ENCODE measurements at places on chromosomes 7 and 10. TPM values are rescaled to one million over a fixed set of nuclear protein-coding genes. Genes with fewer than 3 reads are reported as not detected.
A peak's percentile ranks its signal among the peaks of the same experiment; 100 is the strongest.

Gene ITIH5
- 14.4 TPM for total RNA-seq

Gene SRGN
- total RNA-seq = 30.9 TPM

Gene NKX6-2
- not detected for total RNA-seq

Gene DPP6
- 50.7 TPM for total RNA-seq

Gene DNAJC12
- 1.9 TPM for total RNA-seq

Gene SNX10
- total RNA-seq = 2.5 TPM

Gene NKX2-3
- total RNA-seq = not detected

Gene SFTPD
- total RNA-seq = 3.0 TPM

Gene DRGX
- total RNA-seq = not detected

Gene FRMPD2
- total RNA-seq = 1.1 TPM

Gene FGFR2
- total RNA-seq = 65.6 TPM

Gene PPP1R17
- total RNA-seq = not detected

- H3K4me1 ChIP-seq = no peaks in the 10 kb centered on the region
- H3K4me3 ChIP-seq = no peak overlapping the region
- H3K36me3 ChIP-seq = no peaks in the 10 kb centered on the region
- no peak overlapping the region for H3K27ac ChIP-seq
- peak; percentile 52 for DNase-seq
Observed at GRCh38 chr10:108913300-108913699, 1010.0 kb downstream of the XPNPEP1 start.

DNA sequence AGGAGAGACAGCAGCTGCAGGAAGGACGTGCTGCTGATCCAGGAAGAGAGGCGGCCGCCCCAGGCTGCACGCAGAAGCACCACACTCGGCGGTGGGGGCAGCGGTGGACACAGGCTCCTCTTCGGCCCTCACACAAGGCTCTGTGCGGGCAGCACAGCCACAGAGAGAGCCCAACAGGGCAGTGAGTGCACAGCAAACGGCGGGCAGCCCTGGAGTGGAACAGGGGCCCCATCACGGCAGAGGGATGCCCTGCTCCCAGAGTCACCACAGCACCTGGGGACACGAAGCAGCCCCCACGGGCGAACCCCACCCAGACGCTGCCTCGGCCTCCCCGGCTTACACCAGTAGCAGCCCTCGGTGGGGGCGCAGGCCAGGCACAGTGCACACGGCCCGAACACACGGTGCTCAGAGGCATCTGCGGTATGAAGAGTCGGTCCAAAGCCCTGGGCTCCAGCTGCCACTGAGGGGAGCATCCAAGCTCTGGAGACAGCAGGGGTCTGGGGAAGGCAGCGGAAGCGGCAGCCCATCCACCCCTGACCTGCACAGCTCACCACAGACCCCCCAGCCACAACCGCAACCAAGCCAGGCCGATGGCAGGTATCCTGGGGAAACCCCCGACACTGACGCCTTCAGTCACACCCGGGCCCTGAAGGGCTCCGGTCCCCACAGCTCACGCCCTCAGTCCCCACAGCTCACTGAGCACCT, 16.8 kb downstream of the NUDT1 start:
- H3K4me3 ChIP-seq = no peak overlapping the region
- H3K27ac ChIP-seq = no peak overlapping the region
- no peak for DNase-seq
- peaks cover 3% of the 10 kb centered on the region for H3K4me1 ChIP-seq
- H3K27me3 ChIP-seq = no peaks in the 10 kb centered on the region
- peaks cover 8% of the 10 kb centered on the region for H3K36me3 ChIP-seq

DNA sequence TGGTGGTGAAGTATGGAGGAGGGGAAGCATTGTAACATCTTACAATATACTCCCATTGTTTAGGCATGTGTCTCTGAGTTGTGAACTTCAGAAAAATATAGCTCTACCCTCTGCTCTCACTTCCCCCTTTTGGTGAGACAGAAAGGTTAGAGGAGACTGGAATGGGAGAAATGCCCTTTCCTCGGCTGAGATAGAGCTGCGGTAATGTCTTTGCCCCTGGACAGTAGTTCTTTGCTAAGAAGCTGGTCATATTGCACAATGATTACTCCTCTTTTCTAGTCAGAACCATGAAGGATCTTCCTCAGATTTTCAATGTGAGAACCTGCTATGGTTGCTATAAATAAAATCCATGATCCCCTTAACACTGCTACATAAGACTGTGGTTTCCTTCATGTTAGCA, 171.0 kb downstream of the SEM1 start:
- H3K4me1 ChIP-seq = no peaks in the 10 kb centered on the region
- H3K36me3 ChIP-seq = no peaks in the 10 kb centered on the region
- H3K4me3 ChIP-seq = no peak overlapping the region
- no peak overlapping the region for H3K27ac ChIP-seq
- no peaks in the 10 kb centered on the region for H3K27me3 ChIP-seq

DNA sequence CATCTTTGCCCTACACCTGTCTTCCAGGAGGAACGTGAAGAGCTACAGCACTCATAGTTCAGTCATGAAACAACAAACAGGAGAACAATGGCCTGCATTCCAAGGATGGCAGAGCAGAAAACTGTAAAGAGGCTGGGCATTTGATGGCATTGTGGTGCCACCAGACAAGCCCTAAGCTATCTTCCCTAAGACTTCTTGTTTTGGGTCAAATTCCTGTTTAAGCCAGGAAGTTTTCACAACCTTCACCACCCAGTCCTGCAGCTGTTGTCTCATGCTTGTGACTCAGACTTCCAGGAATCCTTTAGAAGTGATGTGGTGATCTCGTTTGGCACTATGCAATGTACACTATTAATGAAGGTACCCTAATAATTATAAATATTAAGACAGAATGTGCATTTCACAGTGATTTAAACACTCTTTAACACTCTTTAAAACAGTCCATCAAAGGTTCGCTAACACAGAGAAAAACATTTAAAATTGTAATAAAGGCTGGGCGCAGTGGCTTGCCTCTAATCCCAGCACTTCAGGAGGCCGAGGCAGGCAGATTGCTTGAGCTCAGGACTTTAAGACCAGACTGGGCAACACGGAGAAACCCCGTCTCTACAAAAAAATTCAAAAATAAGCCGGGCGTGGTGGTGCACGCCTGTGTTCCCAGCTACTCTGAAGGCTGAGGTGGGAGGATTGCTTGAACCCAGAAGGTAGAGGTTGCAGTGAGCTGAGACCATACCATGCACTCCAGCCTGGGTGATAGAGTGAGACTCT, 2.7 kb upstream of the HERPUD2 start:
- H3K36me3 ChIP-seq = no peaks in the 10 kb centered on the region
- DNase-seq = no peak
- peaks cover 15% of the 10 kb centered on the region for H3K4me1 ChIP-seq
- H3K27ac ChIP-seq = no peak overlapping the region

DNA sequence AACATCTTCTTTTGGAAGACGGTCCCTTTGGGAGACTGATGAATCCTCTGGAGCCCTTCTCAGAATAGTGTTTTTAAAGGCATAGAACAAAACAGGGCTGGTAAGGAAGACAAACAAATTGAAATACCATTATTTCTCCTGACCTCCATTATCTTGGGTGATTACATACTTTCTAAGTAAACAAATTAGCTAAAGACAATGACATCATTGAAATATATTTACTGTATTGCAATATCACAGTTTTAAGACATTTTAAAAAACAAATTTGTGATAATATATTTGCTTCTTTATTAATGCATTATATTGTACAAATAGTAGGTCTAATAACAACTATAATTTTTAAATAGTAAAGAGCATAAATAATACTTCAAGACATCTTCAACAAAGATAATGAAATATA, 152.2 kb upstream of the CDK1 start:
- H3K27ac ChIP-seq = no peak overlapping the region
- no peaks in the 10 kb centered on the region for H3K4me1 ChIP-seq

- no peaks in the 10 kb centered on the region for H3K36me3 ChIP-seq
- H3K4me3 ChIP-seq = no peak overlapping the region
- no peaks in the 10 kb centered on the region for H3K27me3 ChIP-seq
- H3K4me1 ChIP-seq = no peaks in the 10 kb centered on the region
Observed at GRCh38 chr10:58700591-58700990, 187.9 kb downstream of the BICC1 start.

DNA sequence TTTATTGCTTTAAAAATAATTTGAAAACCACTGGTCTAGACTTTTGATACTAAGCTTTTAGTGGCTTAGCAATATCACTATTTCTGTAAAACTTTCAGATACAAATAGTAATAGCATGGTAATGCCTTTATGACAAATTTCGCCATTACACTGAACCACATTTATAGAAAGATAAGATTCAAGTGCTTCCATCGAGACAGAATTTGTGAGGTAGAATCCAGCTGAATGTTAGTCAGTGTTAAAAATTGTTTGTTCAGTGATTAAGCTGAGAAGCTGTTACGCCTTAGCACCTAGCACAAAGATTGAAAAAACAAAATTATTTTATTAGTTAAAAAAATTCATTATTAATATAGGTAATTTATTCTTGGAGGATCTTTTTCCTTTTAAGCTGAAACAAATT, 36.5 kb downstream of the GNAT3 start:
- no peak for DNase-seq
- H3K36me3 ChIP-seq = no peaks in the 10 kb centered on the region
- H3K4me1 ChIP-seq = no peaks in the 10 kb centered on the region

- peaks cover 8% of the 10 kb centered on the region for H3K36me3 ChIP-seq
- H3K27ac ChIP-seq = no peak overlapping the region
- no peaks in the 10 kb centered on the region for H3K27me3 ChIP-seq
- no peak overlapping the region for H3K4me3 ChIP-seq
- DNase-seq = no peak
Observed at GRCh38 chr7:93146036-93146435, 2.1 kb downstream of the SAMD9L start.

GRCh38 chr10:59047180-59047579, 129.3 kb upstream of the PHYHIPL start:
- no peaks in the 10 kb centered on the region for H3K27me3 ChIP-seq
- DNase-seq = no peak
- no peak overlapping the region for H3K4me3 ChIP-seq
- no peaks in the 10 kb centered on the region for H3K4me1 ChIP-seq

GRCh38 chr10:102850025-102850518, 4.0 kb upstream of the BORCS7 start:
- peaks cover 6% of the 10 kb centered on the region for H3K4me1 ChIP-seq
- DNase-seq = no peak
- H3K36me3 ChIP-seq = no peaks in the 10 kb centered on the region
- H3K27ac ChIP-seq = no peak overlapping the region

GRCh38 chr10:124470544-124471434, 9.2 kb downstream of the LHPP start:
- peaks cover 12% of the 10 kb centered on the region for H3K4me1 ChIP-seq
- H3K27ac ChIP-seq = no peak overlapping the region
- no peaks in the 10 kb centered on the region for H3K27me3 ChIP-seq
- no peaks in the 10 kb centered on the region for H3K36me3 ChIP-seq
- peak; percentile 85 for DNase-seq

DNA sequence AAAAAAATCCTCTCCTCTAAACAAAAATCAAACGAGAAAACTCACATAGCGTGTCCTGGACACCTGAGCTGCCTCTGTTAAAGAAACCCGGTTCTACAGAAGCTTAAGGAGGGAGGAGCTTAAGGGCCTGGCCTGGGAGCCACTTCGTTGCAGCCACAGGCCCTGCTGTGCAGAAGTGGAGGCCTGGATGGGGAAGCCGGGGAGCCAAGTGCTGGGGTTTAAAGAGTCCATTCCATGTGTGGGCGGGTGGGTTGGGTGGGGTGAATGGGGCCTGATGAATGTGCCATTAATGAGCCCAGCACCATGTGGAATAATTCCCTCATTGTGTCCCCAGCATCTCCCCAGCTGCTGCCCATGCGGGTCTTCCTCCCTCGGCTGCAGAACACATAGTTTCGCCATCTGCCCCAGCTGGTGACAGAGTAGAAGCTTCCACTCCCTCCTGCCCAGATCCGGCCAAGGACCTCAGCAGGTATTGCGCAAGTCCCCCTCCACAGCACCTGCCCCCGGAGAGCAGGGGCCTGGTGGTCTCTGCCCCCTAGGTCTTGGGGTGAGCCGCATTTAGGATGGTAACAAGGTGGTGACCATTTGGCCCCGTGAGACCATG, 127.8 kb upstream of the BTBD16 start:
- DNase-seq = peak; percentile 73
- peaks cover 55% of the 10 kb centered on the region for H3K4me1 ChIP-seq
- H3K4me3 ChIP-seq = no peak overlapping the region

DNA sequence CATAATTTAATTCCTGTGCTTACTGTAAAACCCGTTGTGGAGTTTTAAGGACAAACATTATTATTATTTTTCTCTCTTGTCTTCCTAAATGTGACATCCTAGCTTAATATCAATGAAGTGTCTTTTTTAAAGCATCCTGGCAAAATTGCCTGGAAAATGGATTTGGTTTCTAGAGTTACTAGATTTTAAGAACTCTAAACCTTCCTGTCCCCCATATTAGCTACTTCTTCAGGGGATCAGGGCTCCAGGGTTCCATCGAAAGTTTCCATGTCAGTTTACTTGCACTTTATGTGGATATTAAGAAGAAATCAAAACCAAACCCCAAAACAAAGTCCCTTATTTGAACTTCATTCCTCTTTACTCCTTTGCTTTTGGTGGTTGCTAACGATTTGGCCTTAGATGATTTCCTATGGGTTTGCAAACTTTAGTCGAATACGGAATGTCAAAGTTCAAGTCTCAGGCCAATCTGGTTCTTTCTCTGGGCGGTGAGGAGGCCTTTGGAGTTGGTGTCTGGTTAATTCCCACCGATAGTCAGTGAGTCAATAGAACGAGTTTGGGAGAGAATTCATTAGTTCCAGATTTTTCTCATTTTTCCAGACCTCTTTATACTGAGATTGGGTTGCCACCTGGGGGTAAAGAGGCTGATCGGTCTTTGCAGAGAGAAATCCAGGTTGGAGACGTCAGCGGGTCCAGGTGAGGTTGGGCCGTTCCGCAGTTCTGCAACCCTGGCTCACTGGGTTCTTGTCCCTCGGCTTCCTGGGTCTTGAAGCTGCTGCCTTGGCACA, 1.1 kb downstream of the CUX1 start:
- DNase-seq = peak; percentile 51
- no peak overlapping the region for H3K4me3 ChIP-seq
- H3K27me3 ChIP-seq = no peaks in the 10 kb centered on the region

GRCh38 chr7:140738280-140738679, 41.8 kb downstream of the NDUFB2 start:
- H3K4me1 ChIP-seq = peaks cover 7% of the 10 kb centered on the region
- no peak overlapping the region for H3K27ac ChIP-seq
- no peaks in the 10 kb centered on the region for H3K36me3 ChIP-seq

GRCh38 chr7:53917637-53918036, 624.5 kb upstream of the VSTM2A start:
- H3K36me3 ChIP-seq = no peaks in the 10 kb centered on the region
- H3K4me1 ChIP-seq = no peaks in the 10 kb centered on the region
- H3K27me3 ChIP-seq = no peaks in the 10 kb centered on the region
- H3K4me3 ChIP-seq = no peak overlapping the region
- no peak overlapping the region for H3K27ac ChIP-seq

GRCh38 chr10:2900530-2900929, 166.8 kb upstream of the PFKP start:
- no peaks in the 10 kb centered on the region for H3K36me3 ChIP-seq
- H3K27ac ChIP-seq = no peak overlapping the region
- no peak overlapping the region for H3K4me3 ChIP-seq
- H3K27me3 ChIP-seq = no peaks in the 10 kb centered on the region
- H3K4me1 ChIP-seq = no peaks in the 10 kb centered on the region

GRCh38 chr7:4783762-4784351, 8.4 kb downstream of the AP5Z1 start:
- DNase-seq = no peak
- no peak overlapping the region for H3K27ac ChIP-seq
- H3K27me3 ChIP-seq = no peaks in the 10 kb centered on the region
- peaks cover 68% of the 10 kb centered on the region for H3K36me3 ChIP-seq
- no peaks in the 10 kb centered on the region for H3K4me1 ChIP-seq
- H3K4me3 ChIP-seq = no peak overlapping the region

All from thyroid gland (tissue), 4 donors.